Skin of body (tissue), 3 donors: ENCODE measurements at places on chromosomes 3 and 15. TPM values are rescaled to one million over a fixed set of nuclear protein-coding genes. Genes with fewer than 3 reads are reported as not detected.

The ZDHHC19 gene
- total RNA-seq = not detected

The TMIE gene
- total RNA-seq = 0.30 TPM

The COL6A6 gene
- total RNA-seq = 38.9 TPM

The FAM227B gene
- 4.7 TPM for total RNA-seq

The CELF6 gene
- 1.3 TPM for total RNA-seq
